KG1 (cell line): ENCODE measurements at places on chromosomes 11 and 22.

DNA sequence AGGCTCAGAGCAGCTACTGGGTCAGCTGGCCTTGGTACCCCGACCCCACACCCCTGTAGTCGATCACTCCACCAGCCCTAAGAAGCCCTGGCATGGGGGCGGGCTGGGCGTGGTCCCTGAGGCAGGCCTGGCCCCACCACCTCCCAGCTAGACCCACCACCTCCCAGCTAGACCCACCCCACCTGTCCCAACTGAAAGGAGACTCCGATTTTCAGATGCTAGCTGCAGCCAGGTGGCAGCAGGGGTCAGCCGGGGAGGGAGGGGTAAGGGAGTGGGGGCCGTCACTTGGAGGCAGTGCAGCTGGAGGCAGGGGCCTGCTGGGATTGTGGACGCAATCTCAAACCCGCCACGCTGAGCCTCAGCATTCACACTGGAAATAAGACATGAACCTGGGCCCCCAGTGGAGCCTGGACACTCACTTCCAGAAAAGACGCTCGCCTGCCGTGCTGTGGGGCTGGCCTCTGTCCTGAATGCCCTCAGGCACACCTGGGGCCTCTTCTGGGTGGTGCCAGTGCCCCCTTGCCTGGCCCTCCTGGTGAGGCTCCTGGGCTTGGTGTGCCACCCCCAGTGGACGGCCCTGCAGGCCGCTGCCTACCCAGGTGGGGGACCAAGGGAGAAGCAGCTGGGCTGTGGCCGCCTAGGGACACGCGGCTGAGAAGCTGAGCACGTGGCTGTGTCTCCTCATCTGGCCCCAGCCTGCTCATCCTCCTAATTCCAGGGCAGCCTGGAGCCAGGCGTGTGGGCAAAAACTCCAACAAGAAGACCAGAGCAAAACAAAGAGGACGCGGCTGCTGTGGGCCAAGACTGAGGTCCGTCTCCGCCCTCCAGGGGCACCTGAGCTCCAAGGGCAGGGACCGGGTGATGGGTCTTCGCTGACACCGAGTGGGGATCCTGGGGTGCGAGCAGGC lies 26.7 kb downstream of the OSBPL5 start:
- DNase-seq = no peak

- DNase-seq = peak; percentile 59
Observed at GRCh38 chr11:118290923-118291322, 13.6 kb upstream of the CD3E start.

DNA sequence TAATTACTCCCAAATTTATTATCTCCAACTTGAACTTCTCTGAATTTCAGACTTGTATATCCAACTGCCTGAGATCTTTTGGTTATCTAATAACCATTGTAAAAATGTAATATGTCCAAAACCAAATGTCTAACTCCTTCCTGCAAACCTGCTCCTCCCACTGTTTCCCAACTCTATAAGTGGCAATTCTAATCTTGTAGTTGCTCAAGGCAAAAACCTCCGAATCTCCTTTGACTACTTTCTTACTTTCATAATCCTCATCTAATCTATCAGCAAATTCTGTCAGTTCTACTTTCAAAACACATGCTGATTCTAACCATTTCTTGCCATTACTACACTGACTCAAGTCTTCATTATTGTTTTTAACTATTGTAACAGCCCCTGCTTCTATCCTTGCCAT lies 55.7 kb downstream of the FAM168A start:
- DNase-seq = no peak

DNA sequence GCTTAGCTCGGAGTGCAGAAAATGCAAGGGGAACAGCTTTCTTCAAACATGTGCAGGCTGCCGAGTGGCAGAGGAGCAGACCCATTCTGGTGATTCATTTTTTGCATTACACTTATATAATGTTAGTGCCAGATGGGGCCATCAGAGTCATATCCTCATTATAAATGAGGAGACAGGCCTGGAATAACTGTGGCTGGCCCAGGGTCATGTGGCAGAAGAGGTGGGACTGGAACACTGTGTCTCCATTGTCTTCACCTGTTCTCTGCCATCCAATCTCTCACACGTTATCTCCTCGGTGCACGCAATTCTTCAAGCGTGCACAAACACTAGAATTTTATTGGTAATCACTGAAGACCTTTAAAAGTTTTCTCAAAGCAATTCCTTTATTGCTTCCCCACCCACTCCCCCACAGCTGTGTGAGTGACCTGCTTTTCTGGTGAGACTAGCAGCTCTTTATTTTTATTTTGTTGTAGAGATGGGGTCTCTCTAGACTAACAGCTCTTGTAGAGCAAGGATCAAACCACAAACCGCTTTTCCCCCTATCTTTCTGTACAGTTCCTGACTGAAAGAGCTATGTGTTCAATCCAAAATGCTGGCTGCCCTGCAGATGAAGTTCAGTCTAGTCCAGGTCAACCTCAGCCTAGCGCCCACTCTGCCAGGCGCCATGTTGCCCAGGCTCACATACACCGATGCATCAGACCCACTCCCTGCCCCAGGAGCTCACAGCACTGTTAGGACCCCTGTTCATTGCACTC lies 75.3 kb downstream of the ST3GAL4 start:
- DNase-seq = no peak

DNA sequence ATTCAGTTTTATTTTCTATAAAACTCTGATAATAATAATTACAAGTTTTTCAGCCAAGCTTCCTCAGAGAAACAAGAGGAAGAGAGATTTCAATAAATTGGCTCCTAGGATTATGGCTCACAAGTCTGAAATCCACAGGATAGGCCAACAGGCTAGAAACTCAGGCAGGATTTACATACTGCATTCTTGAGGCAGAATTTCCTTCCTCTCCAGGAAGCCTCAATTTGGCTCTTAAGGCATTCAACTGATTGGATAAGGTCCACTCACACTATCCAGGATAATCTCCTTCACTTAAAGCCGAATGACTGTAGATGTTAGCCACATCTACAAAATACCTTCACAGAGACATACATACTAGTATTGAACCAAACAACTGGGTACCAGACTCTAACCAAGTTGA lies 120.3 kb upstream of the FAT3 start:
- no peak for DNase-seq

- DNase-seq = no peak
Observed at GRCh38 chr11:8787372-8787771, 104.8 kb downstream of the RPL27A start.

DNA sequence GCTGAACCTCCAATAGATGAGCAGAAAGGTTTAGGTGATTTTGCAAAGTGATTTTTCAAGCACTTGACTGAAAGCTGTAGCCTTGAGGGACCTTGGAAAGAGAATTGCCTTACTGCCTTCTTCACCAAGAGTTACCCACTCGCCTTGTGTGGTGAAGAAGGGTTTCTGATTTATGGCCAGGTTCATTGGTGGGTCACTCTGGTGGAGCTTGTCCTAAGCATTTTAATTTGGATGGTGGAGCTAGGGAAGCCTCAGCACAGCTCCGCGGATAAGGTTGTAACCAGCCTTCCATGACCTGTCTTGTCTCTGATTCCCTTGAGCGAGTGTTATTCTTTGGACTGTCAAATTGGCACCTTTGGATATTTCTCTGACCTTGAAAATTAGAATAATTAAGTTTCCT lies 226.4 kb downstream of the FAT3 start:
- DNase-seq = no peak

DNA sequence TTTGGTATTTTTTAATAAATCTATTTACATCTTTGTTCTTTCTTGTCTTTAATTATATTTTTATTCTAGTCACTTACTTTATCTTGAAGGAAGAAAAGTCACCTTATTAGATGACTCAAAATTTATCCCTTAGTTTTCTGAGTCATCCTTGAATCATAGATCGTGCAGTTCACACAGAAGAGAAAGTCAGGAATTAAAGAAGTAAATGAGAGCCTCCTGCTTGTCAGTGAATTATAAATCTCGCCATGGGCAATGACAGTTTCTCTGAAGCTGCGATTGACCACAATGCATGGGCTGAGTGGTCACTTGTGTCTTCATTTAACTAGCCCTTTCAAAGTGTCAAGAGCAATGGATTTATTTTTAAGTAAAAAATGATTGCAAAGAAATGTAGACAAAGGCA lies 91.2 kb downstream of the LUZP2 start:
- no peak for DNase-seq

- no peak for DNase-seq
Observed at GRCh38 chr11:35418282-35419183, 825 bp downstream of the SLC1A2 start.

GRCh38 chr22:46857142-46857884 lies 94.9 kb downstream of the TBC1D22A start:
- no peak for DNase-seq

DNA sequence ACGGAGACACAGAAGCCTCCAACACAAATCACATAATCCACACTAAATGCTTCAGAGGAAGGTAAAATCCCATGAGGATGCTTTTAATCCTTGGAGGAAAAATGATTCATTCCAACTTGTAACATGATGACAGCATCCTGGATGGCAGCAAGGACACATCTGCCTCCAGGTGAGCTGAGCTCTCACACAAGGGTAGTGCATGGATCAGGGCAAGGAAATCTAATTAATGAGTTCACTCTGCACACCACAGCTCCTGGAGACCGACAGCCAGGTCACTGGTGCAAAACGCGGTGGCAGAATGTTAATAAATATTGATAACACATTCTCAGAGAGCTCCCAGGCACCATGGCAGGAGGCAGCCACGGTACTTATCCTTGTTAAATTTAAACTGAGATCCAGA lies 40.3 kb upstream of the CYP2D6 start:
- no peak for DNase-seq

DNA sequence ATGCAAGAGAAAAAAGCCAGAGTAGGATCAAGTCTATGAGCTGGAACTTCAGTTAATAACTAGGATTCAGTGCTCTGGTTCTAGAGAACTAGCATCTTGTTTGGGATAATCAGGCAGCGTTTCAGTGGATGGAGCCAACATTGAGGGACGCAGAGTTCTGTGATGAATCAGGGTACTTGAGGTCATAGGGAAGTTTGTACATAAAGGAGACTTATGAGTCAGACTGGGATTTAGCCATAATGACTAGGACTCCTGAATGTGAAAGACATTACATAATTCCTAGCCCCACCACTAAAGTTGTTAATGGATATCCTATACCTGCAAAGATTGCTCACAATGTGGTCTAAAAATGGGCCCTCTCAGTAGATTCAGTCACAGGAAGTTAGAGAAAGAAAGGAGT lies 6.8 kb downstream of the SLN start:
- no peak for DNase-seq

DNA sequence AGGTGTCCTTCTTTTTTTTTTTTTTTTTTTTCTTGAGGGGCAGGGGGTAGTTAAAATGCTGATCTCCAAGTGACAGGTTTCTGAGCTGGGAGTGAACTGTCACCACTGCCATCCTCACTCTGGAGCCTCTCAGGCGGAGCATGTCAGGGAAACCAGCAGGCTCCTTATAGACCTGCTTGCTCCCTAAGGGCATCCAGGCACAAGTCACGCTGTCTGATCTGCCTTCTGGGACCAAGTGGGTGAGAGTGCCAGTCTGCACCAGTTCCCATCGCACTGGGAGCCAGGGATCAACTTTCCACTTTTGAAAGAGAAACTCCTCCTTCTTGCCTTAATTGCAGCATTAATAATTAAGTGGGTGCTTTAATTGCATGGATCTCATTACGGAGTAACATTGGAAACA lies 537.9 kb upstream of the CADM1 start:
- no peak for DNase-seq

DNA sequence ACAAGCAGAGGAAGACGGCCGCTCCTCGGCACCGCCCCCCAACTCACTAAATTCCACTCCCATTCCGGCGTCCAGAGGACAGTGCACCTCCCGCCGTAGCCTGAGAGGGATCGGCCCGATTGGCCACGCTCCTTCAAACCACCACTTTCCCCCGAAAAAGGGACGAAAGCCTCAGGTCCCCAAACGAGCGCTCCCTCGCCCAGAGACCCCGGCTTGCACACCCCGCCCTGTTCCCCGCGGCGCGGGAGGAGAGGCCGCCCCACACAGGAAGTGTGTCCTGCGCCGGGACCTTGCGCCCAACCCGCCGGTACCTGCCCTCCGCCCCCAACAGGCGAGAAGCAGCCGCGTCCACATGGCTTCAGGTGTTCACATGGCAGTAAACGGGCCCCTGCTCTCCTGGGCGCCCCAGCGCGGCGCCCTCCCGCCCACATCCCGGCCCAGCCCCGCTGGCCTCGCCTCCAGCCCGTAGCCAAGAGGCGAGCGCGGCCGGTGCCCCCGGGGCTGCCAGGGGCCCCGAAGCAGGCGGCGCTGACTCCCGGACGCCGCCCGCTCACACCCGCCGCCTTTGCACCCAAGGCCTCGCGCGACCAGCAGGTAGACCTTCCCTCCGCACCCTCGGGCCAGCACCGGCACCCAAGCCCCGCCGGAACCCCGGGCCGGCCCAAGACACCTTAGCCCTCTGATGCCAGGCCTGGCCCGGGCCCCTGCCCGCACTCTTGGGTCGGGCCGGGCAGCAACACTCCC lies 849 bp downstream of the TCF20 start:
- DNase-seq = peak; percentile 20

GRCh38 chr11:113551645-113552044 lies 76.4 kb upstream of the DRD2 start:
- no peak for DNase-seq

GRCh38 chr11:3893311-3893710 lies 37.8 kb downstream of the STIM1 start:
- DNase-seq = no peak

- DNase-seq = peak; percentile 73
Observed at GRCh38 chr11:94472916-94473799, 20.5 kb downstream of the MRE11 start.

DNA sequence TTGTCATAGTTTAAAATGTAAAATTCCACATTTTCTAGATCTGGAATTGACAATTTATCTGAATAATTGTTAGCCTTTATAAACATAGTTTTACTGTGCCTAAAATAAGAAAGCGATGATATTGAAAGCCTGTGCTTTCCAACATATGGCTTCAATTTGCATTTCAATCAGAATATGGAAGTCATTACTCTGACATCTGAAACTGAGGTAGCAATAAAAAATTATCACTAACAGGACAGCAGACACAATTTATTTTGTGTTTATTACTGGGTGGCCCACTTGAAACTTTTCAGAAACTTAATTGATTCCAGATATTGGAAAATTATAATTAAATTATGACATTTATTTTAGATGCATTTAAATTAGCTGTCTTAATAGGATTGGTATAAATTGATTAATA lies 78.5 kb downstream of the TMEM135 start:
- no peak for DNase-seq

DNA sequence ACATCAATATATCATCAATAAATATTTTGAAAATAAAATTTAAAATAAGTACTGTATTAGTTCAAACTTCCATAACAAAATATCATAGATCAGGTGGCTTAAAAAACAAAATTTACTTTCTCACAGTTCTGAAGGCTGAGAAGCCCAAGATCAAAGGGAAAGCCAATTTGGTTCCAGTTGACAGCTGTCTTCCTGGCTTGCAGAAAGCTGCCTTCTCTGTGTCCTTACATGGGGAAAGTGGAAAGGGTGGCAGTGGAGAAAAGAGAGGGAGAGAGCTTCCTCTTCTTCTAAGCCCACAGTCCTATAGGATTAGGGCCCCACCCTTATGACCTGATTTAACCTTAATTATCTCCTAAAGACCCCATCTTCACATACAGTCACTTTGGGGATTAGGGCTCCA lies 51.2 kb upstream of the MYOD1 start:
- DNase-seq = no peak
